Adrenal gland (tissue), 19 donors: ENCODE measurements at places on chromosomes 13 and 19. TPM values are rescaled to one million over a fixed set of nuclear protein-coding genes. Genes with fewer than 3 reads are reported as not detected.
A peak's percentile ranks its signal among the peaks of the same experiment; 100 is the strongest.

RAX2 gene
- not detected for total RNA-seq

EXOC3L2 gene
- 17.0 TPM for total RNA-seq

PLIN5 gene
- 1.5 TPM for total RNA-seq

NMRK2 gene
- not detected for total RNA-seq

TBC1D17 gene
- 33.5 TPM for total RNA-seq

FAM83E gene
- total RNA-seq: 0.75 TPM

KLK4 gene
- total RNA-seq: not detected

GRCh38 chr19:34989298-34989697 lies 10.8 kb upstream of the GRAMD1A start:
- DNase-seq: no peak

GRCh38 chr19:50434525-50434924 lies 1.8 kb downstream of the MYBPC2 start:
- no peak for DNase-seq

GRCh38 chr13:67061750-67062149 lies 168.4 kb downstream of the PCDH9 start:
- DNase-seq: no peak

DNA sequence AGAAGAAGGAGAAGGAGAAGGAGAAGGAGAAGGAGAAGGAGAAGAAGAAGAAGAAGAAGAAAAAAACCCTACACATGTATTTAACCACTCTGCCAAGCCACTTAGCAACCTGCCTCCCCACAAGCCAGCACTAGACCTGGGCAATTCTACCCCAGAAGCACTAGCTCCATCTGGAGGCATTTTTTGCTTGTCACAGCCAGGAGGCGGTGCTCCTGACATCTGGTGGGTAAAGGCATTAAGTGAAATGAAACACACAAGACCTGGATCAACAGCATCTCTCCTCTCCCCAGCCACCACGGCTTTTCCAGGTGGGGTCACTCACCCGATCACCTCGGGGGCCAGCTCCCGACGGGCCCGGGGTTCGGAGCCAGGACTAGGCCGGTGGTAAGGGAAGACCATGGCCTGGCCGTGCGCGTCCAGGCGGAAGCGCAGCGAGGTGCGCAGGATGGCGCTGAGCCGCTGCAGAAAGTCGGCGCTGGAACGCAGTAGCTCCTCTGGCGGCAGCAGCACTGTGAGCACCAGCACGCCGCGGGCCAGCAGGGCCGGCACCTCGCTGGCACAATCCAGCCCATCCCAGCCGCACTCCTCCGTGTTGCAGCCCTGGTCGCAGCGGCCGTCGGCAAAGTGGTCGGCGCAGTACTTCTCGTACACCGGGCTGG lies 26.9 kb downstream of the NOTCH3 start:
- no peak for DNase-seq

DNA sequence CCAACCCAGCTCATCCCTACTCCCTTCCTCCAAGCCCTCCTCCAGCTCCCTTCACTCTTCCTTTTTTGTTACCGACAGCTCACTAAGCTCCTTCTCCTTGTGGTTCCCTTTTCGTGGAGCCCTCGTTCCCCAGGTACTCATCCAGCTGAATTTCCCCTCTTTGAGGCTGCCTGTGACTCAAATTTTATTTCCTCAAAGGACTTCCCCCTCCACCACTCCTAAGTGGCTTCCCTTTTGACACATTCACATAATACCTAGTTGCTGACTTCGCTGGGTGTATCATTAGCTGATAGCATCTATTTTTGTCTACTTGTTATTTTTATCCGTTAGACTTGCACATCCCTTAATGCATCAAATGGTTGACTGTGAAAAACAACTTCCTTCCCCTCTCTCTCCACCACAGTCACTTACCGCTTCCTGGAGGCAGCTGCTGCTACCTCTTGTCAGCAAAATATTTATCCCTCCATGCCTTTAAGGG lies 14.5 kb downstream of the FFAR2 start:
- no peak for DNase-seq

DNA sequence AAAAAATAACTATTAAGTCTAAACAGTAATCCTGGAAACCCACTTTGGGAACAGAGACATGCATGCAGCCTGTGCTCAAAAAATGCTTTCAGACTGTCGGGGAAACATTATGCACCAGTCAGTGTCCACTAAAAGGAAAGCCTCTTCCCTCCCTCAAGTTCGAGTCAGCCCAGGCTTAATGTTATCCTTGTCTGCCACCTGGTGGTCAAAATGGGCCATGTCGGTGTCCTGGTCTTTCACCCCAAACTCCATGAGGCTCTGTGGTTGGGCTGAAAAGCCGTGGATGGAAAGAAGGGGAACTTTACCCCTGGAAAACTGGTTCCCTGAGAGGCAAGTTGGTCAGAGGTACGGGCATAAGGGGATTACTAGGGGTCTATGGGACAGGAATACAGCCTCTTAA lies 88.4 kb upstream of the ZNF492 start:
- DNase-seq: peak; percentile 52

- peak; percentile 4 for DNase-seq
These were observed 7.0 kb downstream of the CRYL1 start for GRCh38 chr13:20518660-20519100.

DNA sequence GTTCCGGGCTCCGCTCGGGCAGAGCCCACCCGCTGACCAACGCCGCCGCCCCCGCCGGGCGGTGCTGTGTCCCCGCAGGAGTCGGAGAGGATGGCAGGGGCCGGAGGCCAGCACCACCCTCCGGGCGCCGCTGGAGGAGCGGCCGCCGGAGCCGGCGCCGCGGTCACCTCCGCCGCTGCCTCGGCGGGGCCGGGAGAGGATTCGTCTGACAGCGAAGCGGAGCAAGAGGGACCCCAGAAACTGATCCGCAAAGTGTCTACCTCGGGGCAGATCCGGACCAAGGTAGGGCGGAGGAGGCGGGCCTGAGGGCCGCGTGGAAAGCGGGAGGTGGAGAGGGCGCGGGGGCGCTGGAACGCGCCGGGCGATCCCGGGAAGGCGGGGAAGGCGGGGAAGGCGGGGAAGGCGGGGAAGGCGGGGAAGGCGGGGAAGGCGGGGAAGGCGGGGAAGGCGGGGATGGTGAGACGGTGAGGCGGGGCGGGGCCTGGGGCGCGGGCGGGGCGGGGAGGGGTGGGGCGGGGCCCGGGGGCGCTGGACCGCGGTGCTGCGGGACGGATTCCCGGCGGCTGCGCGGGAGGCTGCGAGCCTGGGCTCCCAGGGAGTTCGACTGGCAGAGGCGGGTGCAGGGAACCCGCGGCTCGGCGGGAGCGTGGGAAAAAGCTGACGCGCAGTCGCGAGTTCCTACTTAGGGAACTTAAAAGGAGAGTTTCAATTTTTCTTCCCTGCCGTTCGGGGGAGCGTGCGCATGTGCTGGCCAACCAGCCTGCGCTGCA lies 421 bp downstream of the DGKH start:
- peak; percentile 80 for DNase-seq

- DNase-seq: no peak
These were observed 78.8 kb downstream of the MZT1 start for GRCh38 chr13:72648513-72649065.

- DNase-seq: peak; percentile 90
These were observed 47.4 kb downstream of the ZFP14 start for GRCh38 chr19:36331353-36332228.

- DNase-seq: peak; percentile 99
These were observed 4.1 kb upstream of the EMP3 start for GRCh38 chr19:48321372-48321621.

- no peak for DNase-seq
These were observed at the start of gene ELANE for GRCh38 chr19:852136-853013. ELANE (plus strand) TSS chr19:852303; CDS start chr19:852329, 26 bp downstream.
